ENCODE measurements at places on chromosomes 11 and 22. TPM values are rescaled to one million over a fixed set of nuclear protein-coding genes. Genes with fewer than 3 reads are reported as not detected.

DNA sequence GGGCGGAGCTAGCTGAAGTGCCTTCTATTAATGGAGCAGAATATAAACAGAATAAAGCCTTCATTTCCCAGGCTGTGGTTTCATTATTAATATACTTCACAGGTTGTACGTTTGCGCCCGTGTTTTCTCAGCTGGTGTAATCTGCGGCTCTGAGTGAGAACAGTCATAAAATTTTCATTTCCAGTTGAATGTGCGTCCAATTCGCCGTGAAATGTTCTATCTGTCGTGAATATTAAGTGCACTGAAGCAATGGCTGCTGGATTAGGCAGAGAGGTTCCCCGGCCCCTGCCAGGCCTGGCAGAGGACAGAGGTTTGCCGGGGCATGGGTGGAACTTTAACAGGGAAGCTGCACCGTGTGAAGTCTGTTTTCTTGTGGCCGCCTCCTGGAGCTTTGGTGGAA, 874.4 kb downstream of the NTM start:
- no peak for DNase-seq

Gene E2F8
- polyA plus RNA-seq = not detected

GRCh38 chr11:125649465-125650166, 24.7 kb downstream of the CHEK1 start:
- peak; percentile 14 for DNase-seq

DNA sequence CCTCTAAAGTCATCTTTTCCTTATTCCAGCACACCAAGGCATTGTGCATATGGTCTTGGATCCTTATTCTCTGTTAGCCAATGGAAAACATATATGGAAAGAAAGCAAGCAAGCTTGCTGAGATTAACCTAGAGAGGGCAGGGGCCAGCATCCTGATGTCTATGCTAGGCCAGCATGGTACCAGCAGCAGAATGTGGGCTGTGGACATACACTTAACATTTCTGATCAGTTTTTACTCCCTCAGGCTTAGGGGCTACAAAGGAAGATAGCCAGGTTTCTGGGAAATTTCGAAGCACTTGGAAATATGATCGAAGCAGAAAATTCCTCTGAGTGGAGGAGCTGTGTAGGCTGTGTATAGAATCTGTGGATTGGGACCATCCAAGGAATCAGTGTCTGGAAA, 67.0 kb downstream of the ST3GAL4 start:
- no peak for DNase-seq

- DNase-seq = no peak
These were observed 1.7 kb downstream of the RASGRP2 start for GRCh38 chr11:64742087-64742888.

DNA sequence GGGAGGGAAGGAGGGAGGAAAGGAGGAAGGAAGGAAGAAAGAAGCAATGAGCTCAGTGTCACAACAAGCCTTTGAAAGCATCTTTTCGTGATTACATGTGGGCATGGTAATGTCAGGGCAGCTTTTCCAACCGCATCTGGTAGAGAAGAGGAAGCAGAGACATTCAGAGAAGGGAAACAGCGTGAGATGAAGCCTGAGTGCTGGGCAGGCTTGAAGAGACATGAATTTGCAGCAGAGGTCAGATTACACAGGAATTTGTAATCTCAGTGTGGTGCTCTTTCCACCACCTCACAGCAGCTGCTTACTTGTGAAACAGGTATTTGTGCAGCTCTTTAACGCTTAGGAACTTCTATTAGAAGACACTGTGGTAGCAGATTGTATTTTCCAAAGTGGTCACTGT, 289.5 kb upstream of the C11orf87 start:
- DNase-seq = no peak

- no peak for DNase-seq
These were observed 316.7 kb downstream of the DLG2 start for GRCh38 chr11:85310479-85310878.

- DNase-seq = peak; percentile 96
These were observed 19.6 kb downstream of the MIF start for GRCh38 chr22:23913661-23914353.

Gene CADM1
- 2.8 TPM for polyA plus RNA-seq

DNA sequence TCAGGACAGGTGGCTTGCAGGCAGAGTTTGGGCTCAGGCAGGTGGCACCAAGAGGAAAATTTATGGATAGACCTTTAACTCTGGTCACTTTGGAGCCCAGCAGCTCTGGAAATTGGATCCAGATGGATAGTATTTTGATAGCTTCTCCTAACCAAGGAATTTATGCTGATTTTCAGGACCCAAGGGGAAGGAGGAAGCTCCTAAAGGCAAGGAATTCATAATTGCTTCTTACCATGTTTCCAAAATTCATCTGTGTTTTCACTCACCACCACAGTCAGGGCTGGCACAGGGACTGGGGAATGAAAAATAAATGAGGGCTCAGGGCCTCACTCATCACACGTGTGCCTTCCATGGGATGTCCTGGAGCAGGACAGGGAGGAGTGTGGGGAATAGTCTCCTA, 317.8 kb downstream of the ST3GAL4 start:
- no peak for DNase-seq

Gene MUC2
- not detected for polyA plus RNA-seq

DNA sequence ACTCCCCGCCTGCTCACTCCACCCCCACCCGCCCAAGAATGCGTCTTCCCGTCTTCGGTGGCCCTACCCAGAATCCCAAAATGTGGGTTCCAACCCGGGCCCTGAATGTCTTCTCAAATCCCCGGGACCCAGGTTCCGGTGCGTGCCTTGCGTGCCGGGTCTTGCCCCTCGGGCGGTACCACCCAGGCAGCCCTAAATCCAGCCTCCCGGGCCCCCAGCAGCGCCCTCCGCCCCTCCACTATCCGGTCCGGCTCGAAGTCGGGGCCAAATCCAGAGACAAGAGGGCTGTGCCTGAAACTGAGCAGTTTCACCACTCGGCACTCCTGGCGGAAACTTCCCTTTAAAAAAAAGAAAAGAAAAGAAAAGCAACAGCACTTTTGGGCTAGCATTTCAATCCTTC, 16.3 kb upstream of the CCT8L2 start:
- no peak for DNase-seq

DNA sequence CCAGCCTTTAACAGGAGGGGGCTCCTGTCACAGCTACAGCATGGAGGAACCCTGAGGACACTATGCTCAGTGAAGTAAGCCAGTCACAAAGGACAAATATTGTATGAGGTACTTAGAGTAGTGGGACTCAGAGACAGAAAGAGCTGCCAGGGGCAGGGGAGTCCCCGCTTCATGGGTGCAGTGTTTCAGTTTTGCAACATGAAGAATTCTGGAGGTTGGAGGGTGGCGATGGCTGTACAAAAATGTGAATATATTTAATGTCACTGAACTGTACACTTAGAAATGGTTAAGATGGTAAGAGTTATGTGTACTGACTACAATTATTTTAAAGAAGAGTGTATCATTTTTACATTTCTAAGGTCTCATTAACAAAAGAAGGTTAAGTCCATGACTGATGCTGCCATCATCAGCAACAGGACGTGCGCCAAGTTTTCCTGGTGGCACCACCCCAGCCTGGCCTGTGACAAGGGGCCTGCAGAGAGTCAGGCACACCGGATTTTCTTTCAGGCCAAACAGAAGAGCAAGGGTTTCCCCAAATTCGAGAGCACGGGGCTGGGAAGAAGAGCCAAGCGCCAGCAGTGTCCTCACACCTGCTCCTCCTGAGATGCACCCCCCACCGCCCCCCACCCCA, 22.1 kb downstream of the YPEL1 start:
- DNase-seq = no peak

Measured in CD4-positive, alpha-beta memory T cell (primary cell).